ENCODE measurements at places on chromosomes 1 and 21. TPM values are rescaled to one million over a fixed set of nuclear protein-coding genes. Genes with fewer than 3 reads are reported as not detected.

Gene SPRR2G
- polyA plus RNA-seq: not detected

Gene PSMA5
- polyA plus RNA-seq: 94.1 TPM

Gene NTMT2
- polyA plus RNA-seq: not detected

Gene KRTAP8-1
- not detected for polyA plus RNA-seq

Gene S100A14
- 437 TPM for polyA plus RNA-seq

Gene LORICRIN
- not detected for polyA plus RNA-seq

Gene OR2T29
- not detected for polyA plus RNA-seq

Gene ADORA1
- 0.55 TPM for polyA plus RNA-seq

Gene MAEL
- 0.19 TPM for polyA plus RNA-seq

Gene ZNF648
- 0.04 TPM for polyA plus RNA-seq

Gene OPRD1
- polyA plus RNA-seq: 1.5 TPM

Gene TTC22
- polyA plus RNA-seq: 28.2 TPM

Gene TTC24
- polyA plus RNA-seq: 0.15 TPM
